Hepatocyte (in vitro differentiated cells): ENCODE measurements at places on chromosomes 2 and 18. TPM values are rescaled to one million over a fixed set of nuclear protein-coding genes. Genes with fewer than 3 reads are reported as not detected.

- DNase-seq, result no peak
- no peaks in the 10 kb centered on the region for H3K27me3 ChIP-seq
- no peaks in the 10 kb centered on the region for H3K4me1 ChIP-seq
- H3K36me3 ChIP-seq, result no peaks in the 10 kb centered on the region
Measured at GRCh38 chr2:170101789-170102188, 76.2 kb upstream of the MYO3B start.

DNA sequence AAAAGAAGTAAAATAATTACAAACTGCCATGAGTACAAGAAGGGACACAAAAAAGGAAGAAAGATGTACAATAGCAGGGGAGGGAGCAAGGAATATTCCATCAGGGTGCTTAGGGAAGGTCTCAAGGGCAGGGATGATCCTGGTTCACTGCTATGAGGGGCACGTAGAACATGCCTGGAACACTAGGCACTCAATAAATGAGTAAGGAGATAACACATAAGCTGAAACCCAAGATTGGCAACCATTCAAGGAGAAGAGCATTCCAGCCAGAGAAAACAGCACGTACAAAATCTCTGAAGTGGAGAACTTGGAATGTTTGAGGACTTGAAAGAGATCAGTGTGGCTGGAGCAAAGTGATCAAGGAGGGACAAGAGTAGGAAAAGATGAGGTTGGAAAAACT lies 103.2 kb downstream of the FAM161A start:
- H3K4me1 ChIP-seq, result no peaks in the 10 kb centered on the region
- no peaks in the 10 kb centered on the region for H3K27me3 ChIP-seq
- H3K27ac ChIP-seq, result peak overlapping the region; percentile 74
- DNase-seq, result peak; percentile 26
- H3K4me3 ChIP-seq, result no peak overlapping the region

- H3K27me3 ChIP-seq, result no peaks in the 10 kb centered on the region
- no peak for DNase-seq
- no peak overlapping the region for H3K27ac ChIP-seq
- H3K36me3 ChIP-seq, result no peaks in the 10 kb centered on the region
- no peaks in the 10 kb centered on the region for H3K4me1 ChIP-seq
Measured at GRCh38 chr2:42714686-42715085, 49.2 kb downstream of the OXER1 start.

DNA sequence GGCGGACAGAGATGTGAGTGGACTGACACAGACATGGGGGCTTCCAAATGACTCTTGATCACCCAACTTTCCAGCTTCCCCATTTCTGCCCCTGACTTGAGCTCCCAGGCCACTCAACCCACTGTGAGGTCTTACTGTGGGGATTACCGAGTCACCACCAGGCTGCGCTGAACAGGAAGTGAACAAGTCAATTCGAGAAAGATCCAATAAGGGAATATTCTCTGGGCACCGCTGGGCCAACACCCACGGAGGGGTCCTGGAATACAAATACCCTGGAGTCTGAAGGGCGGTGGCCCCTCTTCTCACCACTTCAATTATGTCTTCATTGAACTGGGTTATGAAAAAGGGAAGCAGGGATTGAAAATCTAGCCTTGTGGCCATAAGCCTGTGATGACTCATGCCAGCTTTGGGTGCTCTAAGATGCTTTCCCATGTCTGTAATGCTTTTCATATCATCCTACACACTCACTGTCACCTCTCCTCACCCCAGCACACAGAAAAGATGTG lies 37.7 kb downstream of the BCL11A start:
- H3K36me3 ChIP-seq, result no peaks in the 10 kb centered on the region
- peaks cover 45% of the 10 kb centered on the region for H3K4me1 ChIP-seq
- DNase-seq, result peak; percentile 64
- no peak overlapping the region for H3K4me3 ChIP-seq
- H3K27me3 ChIP-seq, result no peaks in the 10 kb centered on the region
- H3K27ac ChIP-seq, result peak overlapping the region; percentile 87

DNA sequence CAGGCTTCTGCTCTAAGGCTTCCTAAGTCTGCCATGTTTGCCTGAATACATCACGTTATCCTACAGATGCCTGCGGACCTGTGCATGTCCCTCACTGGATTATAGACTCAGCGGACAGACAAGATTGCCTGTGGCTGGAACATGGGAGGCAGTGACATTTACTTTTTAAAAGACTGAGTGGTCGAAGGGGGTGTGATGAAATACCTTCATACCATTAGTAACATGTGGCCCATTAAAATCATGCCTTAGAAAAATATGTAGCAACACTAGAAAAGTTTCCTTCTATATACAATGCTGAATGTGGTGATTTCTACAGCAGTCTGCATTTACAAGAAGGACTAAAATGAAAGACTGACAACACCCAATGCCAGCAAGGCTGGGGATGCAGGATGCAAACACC lies 154.4 kb downstream of the ASB1 start:
- H3K27me3 ChIP-seq, result no peaks in the 10 kb centered on the region
- H3K36me3 ChIP-seq, result no peaks in the 10 kb centered on the region
- no peak for DNase-seq
- no peak overlapping the region for H3K4me3 ChIP-seq

- H3K36me3 ChIP-seq, result no peaks in the 10 kb centered on the region
- no peak overlapping the region for H3K27ac ChIP-seq
- H3K4me3 ChIP-seq, result no peak overlapping the region
Measured at GRCh38 chr2:201194097-201194496, 11.2 kb downstream of the CASP10 start.

- no peak overlapping the region for H3K27ac ChIP-seq
- no peaks in the 10 kb centered on the region for H3K36me3 ChIP-seq
- H3K4me3 ChIP-seq, result no peak overlapping the region
- H3K27me3 ChIP-seq, result no peaks in the 10 kb centered on the region
- no peak for DNase-seq
- H3K4me1 ChIP-seq, result peaks cover 6% of the 10 kb centered on the region
Measured at GRCh38 chr18:59565957-59566356, 131.3 kb downstream of the CCBE1 start.

DNA sequence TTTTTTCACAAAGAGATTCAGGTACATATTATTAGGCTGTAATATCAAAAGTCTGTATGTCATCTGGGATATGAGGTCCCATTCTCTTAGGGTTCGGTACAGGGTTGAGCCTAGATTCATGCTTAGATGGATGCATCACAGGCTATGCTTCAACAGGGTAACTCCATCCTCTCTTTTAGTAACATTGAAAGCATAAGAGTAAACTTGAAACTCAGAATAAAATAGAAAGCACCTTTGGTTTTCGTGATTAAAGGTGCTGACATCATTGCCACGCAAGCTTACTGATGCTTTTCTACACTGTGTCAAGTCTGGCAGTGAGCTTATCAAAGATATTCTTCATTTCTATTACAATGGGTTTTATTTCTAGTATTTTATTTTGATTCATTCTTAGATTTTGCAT lies 419.1 kb upstream of the DSEL start:
- H3K27ac ChIP-seq, result no peak overlapping the region
- H3K27me3 ChIP-seq, result no peaks in the 10 kb centered on the region
- no peaks in the 10 kb centered on the region for H3K36me3 ChIP-seq
- H3K4me3 ChIP-seq, result no peak overlapping the region
- no peaks in the 10 kb centered on the region for H3K4me1 ChIP-seq

DNA sequence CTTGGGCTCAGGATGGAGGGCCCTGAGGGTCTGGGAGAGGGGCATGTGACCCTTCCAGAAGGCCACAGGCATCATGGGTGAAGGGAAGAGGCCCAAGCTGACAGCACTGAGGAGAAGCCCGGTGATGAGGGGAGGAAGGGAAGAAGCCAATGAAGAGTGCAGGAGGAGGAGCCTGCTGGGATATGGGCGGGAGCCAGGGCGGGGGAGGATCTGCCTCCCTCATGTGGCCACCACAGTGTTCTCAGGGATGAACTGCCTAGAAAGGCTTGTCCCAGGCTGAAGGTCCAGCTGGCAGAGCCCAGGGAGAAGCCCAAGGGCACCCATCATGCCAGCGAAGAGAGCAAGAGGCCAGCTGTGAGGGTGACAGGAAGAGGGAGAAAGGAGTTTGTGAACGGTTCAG lies 24.6 kb upstream of the PLB1 start:
- DNase-seq, result no peak
- H3K27me3 ChIP-seq, result no peaks in the 10 kb centered on the region
- H3K36me3 ChIP-seq, result no peaks in the 10 kb centered on the region
- no peak overlapping the region for H3K27ac ChIP-seq
- H3K4me1 ChIP-seq, result peaks cover 10% of the 10 kb centered on the region
- H3K4me3 ChIP-seq, result no peak overlapping the region

DNA sequence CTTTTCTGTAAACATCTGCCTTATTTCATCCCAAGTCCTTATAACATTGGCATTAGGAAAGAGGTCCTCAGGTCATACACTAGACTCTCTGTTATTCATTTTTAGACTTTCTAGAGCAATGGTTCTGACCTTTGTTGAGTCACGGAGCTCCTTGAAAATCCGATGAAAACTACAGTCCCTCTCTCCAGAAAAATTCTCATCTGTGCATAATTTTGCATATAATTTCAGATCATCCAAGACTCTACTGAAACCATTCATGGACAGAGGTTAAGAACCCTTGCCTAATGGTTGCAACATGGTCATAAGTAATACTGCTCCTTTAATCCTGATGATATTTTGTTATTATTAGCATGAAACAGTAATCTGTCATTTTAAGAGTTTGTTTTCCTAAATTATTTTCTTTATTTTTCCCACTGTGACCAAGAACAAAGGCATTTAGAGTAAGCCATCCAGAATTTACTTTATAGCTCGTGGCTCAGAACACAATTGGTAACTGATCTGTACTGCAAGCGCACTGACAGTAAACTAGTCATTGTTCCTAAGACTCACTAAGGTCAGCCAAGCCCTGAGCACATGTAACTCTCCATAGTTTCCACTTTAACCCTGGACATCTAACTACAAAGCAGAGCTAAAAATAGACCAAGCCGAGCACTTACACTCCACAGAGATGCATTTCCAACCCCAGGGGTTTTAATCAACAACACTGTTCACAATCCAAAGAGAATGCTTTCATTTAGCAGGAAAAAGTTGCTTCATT lies 8.4 kb downstream of the MYOM1 start:
- DNase-seq, result peak; percentile 28
- H3K4me1 ChIP-seq, result peaks cover 25% of the 10 kb centered on the region
- H3K36me3 ChIP-seq, result no peaks in the 10 kb centered on the region
- no peak overlapping the region for H3K4me3 ChIP-seq

DNA sequence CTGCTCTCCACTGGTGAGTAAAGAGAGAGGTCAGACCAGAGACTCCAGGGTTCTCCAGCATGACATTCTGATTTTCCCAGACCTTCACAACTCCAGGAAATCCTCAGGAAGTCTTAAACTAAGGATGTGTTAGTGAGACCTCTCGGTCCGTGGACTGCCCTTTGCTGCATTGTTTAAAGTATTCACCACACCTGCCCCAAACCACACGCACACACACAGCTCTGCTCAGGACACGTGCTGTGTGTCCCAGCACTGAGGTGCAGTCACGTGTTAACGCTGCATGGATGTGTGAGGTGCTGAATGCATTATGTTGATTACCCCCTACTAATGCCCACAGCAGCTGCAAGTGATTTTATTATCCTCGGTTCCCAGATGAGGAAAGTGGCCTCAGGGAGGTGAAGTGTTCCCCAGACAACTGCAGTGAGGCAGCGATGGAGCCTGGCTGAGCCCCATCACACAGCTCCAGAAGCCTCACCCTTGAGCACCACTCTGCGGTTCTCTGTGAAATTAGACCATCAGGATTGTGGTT lies 68.4 kb downstream of the TRAPPC12 start:
- no peaks in the 10 kb centered on the region for H3K27me3 ChIP-seq
- no peak overlapping the region for H3K27ac ChIP-seq
- no peaks in the 10 kb centered on the region for H3K4me1 ChIP-seq

DNA sequence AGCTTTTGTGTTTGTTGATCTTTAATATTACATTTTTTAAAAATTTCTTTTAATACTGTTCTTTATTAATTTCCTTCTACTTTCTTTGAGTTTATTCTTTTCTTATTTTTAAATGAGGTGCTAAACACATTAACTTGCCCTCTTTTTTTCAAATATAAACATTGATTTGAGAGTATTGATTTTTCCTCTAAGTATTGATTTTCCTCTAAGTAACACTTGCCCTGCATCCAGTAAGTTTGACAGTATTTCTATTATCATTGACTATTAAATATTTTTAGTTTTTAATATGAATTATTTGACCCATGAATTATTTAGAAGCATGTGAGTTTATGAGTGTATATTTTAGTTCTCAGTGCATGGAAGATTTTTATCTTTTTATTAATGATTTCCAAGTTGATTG lies 337.0 kb upstream of the RAB12 start:
- H3K27ac ChIP-seq, result no peak overlapping the region
- no peak for DNase-seq
- no peak overlapping the region for H3K4me3 ChIP-seq
- no peaks in the 10 kb centered on the region for H3K4me1 ChIP-seq
- H3K36me3 ChIP-seq, result no peaks in the 10 kb centered on the region

- no peak overlapping the region for H3K27ac ChIP-seq
- no peaks in the 10 kb centered on the region for H3K27me3 ChIP-seq
- no peaks in the 10 kb centered on the region for H3K36me3 ChIP-seq
- no peak for DNase-seq
- H3K4me3 ChIP-seq, result no peak overlapping the region
- no peaks in the 10 kb centered on the region for H3K4me1 ChIP-seq
Measured at GRCh38 chr18:27501671-27502070, 316.6 kb upstream of the CHST9 start.

- no peak overlapping the region for H3K27ac ChIP-seq
- peaks cover 54% of the 10 kb centered on the region for H3K27me3 ChIP-seq
- no peak for DNase-seq
- H3K4me3 ChIP-seq, result no peak overlapping the region
- no peaks in the 10 kb centered on the region for H3K36me3 ChIP-seq
Measured at GRCh38 chr18:74459889-74460288, 2.8 kb upstream of the DIPK1C start.

GRCh38 chr2:120871016-120871635 lies 135.5 kb downstream of the GLI2 start:
- no peak overlapping the region for H3K27ac ChIP-seq
- no peak overlapping the region for H3K4me3 ChIP-seq
- peaks cover 24% of the 10 kb centered on the region for H3K4me1 ChIP-seq
- H3K36me3 ChIP-seq, result no peaks in the 10 kb centered on the region
- DNase-seq, result no peak

- no peak for DNase-seq
- peaks cover 4% of the 10 kb centered on the region for H3K4me1 ChIP-seq
- H3K27me3 ChIP-seq, result no peaks in the 10 kb centered on the region
- H3K36me3 ChIP-seq, result no peaks in the 10 kb centered on the region
- no peak overlapping the region for H3K4me3 ChIP-seq
Measured at GRCh38 chr2:48728840-48729239, 26.7 kb downstream of the LHCGR start.

The ZBTB7C gene
- polyA plus RNA-seq, result 0.70 and 1.1 TPM in 2 replicates
